ENCODE measurements at places on chromosomes 6 and 20.
A peak's percentile ranks its signal among the peaks of the same experiment; 100 is the strongest.

DNA sequence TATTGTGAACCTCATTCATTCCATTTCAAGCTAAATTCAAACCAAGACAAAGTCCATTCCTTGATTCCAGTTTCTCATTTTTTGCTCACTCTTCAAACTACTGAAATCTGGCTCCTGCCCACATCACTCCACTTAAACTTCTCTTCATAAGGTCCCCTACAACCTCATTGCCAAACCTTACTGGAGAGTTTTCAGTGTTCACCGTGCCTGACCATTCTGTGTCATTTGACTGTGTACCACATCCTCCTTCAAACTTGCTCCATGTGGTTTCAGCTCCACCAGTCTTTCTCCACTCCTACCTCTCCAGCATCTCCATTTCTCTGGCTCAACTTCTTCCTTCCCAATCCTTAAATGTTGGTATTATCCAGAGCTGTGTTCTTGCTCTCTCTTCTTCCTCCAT lies 38.5 kb upstream of the TAB2 start:
- no peak for DNase-seq

DNA sequence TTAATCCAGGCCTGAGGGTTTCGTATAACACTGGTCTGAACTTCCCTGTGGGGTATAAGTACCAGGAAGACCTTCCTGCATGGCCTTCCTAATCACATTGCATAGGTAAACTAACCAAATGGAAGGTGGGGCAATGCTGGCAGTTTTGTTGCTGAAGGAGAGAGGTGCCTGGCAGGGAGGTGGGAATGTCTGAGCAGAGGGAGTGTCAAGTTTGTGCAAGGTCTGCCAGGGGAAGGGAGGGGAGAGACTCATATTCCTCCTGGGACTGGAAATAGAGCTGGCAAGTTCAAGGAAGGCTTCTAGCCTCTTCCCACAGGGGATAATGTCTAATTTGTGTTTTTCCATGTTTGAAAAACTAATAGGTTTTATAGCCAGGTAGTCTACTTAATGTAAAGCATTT lies 70.6 kb downstream of the HDDC2 start:
- no peak for DNase-seq

DNA sequence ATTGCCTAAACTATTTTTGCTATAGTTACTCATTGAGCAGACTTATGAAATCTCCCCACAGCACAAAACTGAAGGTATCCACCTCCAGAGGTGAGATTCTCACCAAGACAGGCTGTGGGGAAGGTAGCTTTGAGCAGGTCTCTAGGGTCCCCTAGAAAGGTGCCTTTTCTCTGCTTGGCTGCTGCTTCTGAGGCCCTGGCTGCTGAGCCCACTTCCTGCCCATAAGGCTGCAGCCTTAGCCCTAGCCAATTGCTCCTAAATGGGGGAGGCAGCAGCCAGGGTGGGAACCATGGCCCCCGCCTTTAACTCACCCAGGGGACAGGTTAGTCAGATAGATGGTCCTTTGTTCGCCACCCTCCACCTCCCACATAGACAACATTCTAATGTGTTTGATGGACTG lies 3.6 kb downstream of the NT5E start:
- no peak for DNase-seq

GRCh38 chr6:16851758-16852157 lies 90.5 kb upstream of the ATXN1 start:
- DNase-seq, result no peak

GRCh38 chr6:136793363-136793762 lies 1.1 kb upstream of the MAP3K5 start:
- DNase-seq, result no peak

- no peak for DNase-seq
Measured at GRCh38 chr6:125839879-125840278, 49.1 kb downstream of the NCOA7 start.

GRCh38 chr20:43840382-43841070 lies 74.1 kb upstream of the TOX2 start:
- no peak for DNase-seq

DNA sequence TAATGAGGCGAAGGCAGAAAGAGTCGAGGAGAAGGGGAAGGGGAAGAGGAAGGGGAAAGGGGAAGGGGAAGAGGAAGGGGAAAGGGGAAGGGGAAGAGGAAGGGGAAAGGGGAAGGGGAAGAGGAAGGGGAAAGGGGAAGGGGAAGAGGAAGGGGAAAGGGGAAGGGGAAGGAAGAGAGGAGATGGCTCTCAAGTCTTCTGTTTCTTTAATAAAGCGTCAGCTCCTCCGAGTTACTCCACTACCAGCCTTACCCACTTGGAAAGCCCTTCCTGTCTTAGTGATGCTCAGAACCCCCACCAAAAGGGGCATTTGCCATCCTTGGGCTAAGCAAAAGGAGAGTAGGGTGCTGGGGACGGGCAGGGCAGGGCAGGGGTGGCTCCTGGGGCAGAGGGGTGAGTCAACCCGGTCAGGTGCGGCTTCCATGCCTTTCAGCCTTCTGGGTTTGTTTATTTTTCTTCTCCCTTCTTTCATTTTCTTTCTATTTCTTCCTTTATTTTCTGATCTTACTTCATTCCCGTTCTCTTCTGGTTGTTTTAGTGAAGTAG lies 476 bp upstream of the CLIC5 start:
- DNase-seq, result no peak

- DNase-seq, result no peak
Measured at GRCh38 chr6:45200510-45200909, 127.6 kb upstream of the RUNX2 start.

GRCh38 chr20:21399005-21399475 lies 1.7 kb upstream of the NKX2-4 start:
- DNase-seq, result no peak

DNA sequence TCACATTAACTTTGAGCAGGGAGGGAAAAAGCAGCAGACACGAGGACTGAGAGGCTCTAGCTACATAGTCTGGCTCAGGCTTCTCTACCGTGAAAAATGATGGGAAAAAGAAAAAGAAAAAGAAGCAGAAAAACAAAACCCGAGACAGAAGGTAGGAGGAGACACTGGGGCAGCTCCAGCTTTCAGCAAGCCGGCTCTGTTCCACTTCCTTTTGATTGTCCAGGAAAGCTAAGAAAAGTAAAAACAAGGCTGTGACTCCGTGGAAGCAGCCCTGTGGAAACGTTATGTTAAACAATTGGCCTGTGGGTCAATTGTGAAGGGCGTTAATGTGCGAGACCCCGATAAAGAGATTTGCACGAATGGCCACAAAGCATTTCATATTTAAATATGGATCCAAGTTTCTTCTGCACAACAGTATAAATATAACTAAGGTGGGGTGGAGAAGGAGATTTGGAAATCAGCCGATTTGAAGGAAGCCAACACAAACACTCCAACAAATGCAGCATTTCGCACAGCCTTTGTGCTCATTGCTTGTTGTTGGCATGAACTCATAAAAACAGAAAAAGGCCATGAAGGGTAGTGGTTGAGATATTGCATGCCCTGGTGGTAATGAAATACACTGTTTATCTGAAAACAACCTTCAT lies 236.9 kb upstream of the JAG1 start:
- DNase-seq, result no peak

DNA sequence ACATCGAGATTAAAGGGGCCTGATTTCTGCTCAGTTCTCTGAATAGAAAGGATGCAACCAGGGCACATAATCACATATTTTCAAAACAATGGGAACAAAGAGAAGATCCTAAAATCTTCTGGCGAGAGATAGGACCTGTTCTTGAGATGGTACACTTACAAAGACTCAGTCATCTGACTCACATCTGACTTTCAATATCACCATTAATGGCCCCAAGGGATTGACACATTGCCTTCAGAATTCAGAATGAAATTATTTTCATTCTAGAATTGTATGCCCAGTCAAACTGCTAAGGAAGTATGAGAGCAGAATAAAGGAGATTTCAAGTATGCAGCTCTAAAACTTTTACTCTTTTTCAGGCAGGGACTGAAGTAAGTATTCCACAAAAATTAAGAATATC lies 240.7 kb upstream of the POU3F2 start:
- no peak for DNase-seq

DNA sequence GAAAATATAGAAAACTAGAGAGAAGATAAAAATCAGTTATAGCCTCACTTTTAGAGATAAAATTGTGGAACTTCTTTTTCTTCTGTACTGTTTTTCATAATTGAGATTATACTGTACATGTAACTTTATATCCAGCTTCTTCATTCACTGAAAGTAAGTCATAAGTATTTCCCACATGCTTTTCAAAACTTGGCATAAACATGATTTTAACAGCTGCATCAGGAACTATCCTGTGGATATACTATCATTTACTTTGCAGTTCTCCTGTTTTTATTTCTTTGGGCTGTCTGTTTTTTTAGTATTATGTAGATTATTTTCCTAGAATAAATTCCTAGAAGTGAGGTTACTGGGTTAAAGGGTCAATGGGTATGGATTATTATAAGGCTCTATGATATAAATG lies 14.8 kb downstream of the DSTN start:
- DNase-seq, result no peak

DNA sequence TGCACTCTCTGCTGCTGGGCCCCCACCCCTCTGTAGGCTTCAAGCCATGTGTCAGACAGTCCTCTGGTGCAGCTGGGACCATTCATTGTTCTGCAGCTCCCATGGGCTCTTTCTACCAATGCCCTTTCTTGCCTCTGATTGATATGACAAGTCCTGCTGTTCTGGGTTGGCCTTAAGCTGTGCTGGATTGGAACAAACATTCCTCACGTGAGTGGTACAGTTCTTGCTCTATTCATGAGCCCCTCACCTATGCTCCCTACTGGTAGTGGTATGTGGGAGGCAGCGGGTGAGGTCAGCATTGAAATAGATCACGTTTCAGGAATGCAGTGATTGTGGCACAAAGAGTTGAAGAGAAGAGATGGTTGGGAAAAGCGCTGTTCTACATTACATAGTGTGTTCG lies 48.8 kb upstream of the RALY start:
- no peak for DNase-seq

- DNase-seq, result no peak
Measured at GRCh38 chr6:163965426-163966348, 551.2 kb downstream of the QKI start.

DNA sequence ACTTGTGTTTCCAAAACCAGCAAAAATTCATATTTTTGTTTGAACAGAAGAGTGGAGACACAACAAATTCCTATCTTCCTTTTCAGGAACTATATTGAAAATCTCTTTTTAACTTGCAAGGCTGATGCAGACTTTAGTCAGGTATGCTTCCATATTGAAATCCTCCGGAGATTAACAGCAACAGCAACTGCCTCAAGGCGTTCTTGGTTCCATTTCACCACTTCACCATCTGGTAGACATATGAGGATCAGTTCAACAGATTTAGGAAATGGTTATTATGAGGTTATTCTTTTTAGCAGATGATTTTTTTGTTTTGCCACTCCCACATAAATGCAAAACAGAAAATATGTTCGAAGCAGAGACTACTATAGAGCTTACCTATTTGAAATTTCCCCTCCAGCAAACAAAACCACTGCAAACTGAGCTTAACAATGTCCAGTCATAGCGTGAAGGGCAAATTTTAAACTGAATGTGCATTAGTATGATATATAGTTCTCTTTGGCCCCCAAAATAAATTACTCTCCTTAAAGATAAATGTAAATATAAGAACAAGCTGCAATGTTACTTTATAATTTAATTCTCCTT lies 520.5 kb upstream of the ADGRB3 start:
- DNase-seq, result no peak

DNA sequence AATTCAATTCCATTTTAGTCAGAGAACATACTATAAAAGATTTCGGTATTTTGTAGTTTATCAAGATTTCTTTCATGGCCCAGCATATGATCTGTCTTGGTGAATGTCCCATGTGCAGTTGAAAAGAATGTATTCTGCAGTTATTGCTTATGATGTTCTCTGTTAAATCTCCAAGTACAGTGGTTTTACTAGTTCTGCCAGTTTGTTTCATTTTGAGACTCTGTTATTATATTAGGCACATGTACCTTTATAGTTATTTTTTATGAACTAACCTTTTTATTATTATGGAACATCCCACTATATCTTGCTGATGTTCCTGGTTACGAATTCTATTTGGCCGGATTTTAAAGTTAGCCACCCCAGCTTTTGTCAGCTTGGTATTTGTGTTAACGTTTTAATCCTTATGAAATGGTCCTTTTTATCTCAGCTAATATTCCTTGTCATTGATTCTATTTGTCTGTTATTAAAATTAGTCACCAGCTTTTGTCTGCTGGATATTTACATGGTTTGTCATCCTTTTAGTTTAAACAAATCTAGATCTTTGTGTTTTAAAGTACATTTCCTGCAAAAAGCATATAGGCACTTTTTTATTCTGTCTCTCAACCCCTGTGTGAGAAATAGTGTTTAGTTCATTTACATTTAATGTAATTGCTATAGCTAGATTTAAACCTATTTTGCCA lies 48.9 kb downstream of the VTA1 start:
- DNase-seq, result no peak

DNA sequence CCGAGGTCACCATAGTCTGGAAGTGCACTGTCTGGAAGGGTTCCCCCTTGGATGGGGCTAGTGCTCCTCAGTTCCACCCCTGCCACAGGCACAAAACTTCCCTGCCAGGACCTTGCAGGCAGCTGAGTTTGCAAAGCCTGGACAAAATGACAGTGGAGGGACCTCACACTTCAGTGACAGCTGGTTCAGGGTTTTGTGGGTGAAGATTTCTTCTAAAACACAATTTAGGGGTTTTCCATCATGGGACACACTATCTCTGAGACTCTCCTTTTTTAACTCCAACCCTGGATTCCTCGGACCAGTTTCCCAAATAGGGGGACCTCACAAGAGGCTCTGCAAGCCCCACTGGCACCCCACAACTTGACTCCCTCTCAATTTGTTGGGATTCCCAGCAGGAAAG lies 33.6 kb upstream of the PREX1 start:
- no peak for DNase-seq

DNA sequence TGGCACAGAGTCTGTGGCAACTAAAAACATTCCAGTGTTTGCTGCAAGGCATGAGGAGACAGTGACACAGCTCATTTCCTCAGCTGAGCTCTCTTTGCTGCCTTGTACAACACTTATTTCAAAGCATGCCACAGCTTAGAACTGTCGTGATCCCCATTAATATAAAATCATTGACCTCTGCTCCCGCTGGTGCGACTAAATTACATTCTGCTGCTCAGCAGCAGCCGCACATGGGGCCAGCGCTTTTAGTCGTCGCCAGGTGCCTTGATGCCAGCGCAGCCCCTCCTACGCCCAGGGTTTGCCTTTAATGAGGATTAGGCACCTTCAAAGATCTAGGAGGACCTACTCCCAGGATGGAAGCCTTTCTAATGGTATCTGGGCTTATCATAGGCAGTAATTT lies 717.9 kb upstream of the POU3F2 start:
- DNase-seq, result no peak

DNA sequence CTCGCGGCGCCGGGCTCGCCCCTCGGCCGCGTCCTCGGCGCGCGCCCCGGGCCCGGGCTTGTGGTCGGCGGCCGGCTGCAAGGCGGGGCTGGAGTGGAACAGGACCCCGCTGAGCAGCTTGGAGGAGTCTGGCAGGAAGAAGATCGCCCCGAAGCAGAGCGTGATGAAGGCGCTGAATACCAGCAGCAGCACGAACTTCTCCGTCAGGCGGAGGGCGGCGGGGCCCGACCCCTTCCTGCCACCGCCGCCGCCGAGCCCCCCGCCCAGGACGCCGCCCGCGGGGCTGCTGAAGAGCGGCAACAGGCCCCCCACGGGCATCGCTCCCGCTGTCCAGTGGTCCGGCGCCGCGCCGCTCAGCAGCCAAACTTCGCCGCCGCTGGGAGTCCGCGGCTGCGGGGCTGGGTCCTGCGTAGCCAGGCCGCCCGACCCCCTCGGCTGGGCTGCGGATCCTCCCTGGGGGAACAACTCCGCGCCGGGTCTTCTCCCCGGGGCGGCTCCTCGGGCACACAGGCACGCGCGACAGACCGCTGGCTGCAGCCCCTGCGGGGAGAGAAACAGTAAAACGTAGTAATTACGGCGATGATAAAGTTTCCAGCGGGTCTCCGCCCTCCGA lies 707 bp downstream of the MAN1A1 start:
- DNase-seq, result peak; percentile 22
